ENCODE measurements at places on chromosomes 4 and X. TPM values are rescaled to one million over a fixed set of nuclear protein-coding genes. Genes with fewer than 3 reads are reported as not detected.

DNA sequence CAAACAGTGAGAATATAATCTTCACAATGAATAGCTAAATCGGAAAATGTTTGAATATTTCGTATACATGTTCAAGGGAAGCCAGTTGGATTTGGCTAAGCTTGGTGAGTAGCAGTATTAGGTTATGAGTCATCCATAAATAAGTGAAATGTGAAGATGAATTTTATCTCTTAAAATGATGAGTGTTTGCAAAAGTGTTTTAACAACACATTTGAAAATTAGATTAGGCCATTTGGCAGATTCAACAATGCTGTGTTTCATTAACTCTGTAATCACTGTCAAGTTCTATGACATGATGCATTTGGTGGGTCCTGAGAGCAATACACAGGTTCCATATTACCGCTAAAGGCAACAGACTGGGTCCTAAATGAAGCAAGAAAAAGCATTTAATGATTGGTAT lies 301.9 kb upstream of the PRPS2 start:
- no peak for DNase-seq

MAGEA1 gene
- not detected for total RNA-seq

DNA sequence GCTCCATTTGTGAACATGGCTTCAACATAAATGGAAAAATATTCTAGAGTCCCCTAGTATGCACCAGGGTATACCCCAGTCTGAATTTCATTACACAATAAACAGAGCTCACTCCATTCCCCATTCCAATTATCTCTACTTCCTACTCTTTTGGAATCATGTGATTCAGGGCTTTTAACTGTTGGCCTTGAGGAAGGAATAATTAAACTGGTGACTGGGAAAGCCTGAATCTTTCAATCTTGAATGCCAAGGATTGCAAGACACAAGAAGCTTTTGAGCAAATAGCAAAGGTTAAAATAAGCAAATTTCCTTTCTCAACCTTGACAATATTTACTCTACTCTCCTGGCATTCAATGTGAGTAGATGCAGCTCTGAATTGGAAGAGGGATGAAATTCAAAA lies 77.5 kb upstream of the INPP4B start:
- no peak for DNase-seq

LRCH2 gene
- total RNA-seq: 0.12 TPM

PAGE2 gene
- total RNA-seq: not detected

- DNase-seq: no peak
These were observed 168.6 kb downstream of the NSUN7 start for GRCh38 chr4:40918330-40918729.

- no peak for DNase-seq
These were observed 74.6 kb upstream of the SH3RF1 start for GRCh38 chr4:169345316-169345721.

- no peak for DNase-seq
These were observed 239.4 kb downstream of the FAM47A start for GRCh38 chrX:33892670-33893069.

DNA sequence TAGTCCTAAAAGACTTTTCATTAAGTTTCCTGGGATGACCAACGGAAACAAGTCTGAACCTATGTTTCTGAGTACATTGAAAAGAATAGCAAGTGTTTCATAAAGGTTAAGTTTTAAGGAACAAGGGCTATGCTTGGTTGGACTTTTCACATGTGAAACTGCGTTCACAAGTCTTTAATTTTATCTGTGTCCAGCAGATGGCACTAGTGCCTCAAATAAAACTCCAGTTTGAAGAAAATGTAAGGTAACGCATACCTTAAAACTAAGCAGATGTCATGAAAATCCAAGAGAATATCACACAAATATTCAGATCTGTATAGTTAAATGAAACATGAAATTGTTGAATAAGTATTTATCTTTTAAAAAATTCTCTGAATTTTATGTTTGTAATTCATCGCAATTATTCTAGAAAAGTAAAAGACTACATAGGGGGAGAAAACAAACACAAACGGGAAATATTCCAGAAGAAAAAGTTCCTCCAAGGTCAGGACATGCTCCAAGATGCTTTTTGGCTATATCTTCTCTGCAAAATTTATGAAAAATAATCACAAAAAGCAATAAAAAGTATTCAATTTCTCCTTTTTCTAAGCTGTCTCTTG lies 89.6 kb upstream of the MAD2L1 start:
- peak; percentile 29 for DNase-seq

PIR gene
- total RNA-seq: 1.6 TPM

DNA sequence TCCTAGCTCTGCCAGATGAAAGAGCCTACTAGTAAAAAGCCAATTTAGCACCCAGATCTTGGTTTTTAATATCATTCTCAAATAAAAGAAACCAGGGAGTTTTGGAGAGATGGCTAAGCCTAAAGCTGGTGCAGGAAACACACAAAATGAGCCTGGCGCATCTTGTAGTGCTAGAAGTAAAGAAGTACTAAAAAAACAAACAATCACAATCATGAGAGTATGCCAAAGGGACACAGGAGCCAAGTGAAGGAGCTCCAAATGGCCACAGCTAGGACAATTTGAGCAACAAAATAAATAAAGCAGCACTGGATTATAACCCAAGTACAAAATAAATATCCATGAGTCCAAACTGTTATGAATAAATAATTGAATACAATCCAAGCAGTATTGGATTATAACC lies 37.8 kb upstream of the HCCS start:
- DNase-seq: no peak

GRCh38 chrX:40016749-40017148 lies 81.0 kb downstream of the BCOR start:
- no peak for DNase-seq

All from pancreas (tissue), 10 donors.